ENCODE measurements at places on chromosomes 7 and 10.

DNA sequence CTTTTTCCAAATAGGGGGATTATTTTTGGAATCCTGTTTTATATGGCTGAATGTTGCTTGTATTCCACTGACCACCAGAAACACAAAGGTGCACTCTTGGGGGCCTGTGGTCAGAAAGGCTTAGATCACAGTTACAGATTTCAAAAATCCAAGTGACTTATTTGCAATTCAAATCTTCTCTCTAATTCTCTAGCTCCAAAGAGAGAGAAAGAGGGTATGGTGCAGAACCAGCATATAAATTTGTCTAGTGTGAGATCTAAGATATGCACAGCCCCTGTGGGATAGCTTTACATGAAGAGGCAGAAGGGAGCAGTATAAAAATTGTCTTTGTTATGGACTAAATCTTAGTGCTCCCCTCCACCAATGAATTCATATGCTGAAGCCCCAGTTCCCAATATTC, 1121.7 kb upstream of the CELF2 start:
- DNase-seq = no peak

DNA sequence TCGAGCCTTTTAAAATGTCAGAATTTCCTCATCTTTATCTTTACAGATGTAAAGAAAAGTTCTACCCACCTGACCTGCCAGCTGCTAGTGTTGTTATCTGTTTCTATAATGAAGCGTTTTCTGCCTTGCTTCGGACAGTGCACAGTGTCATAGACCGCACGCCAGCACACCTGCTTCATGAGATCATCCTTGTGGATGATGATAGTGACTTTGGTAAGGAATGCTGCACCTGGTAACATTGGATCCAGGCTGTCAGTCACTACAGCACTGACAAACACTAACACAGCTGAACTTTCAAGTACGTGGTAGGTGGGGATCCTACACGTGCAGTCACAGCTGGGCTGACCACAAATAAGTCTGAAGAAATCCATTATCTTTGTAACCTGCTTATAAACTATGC, 77.6 kb downstream of the GALNT11 start:
- no peak for DNase-seq

GRCh38 chr10:105063796-105064195, 422.7 kb downstream of the SORCS3 start:
- no peak for DNase-seq

DNA sequence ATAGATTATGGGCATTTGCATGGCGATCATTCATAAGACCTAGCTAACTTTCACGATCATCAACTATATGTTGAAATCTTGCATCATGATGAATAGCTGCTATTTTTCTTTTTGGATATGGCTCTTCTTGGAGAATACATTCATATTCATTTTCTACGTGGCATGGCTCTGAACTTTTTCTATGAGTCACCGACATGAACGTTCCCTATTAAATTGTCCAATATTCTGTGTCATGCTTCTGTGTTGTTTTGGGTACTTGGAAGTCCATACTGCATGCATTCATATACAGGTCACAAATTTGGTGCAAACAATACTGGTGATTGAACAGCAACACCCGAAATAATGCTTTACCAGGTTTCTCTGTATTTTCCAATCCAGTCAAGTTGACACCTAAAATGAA, 37.9 kb upstream of the ANKRD1 start:
- DNase-seq = no peak

GRCh38 chr7:151083071-151083823, at the start of gene TMUB1:
Gene TMUB1 (minus strand): TSS chr7:151083493. CDS start chr7:151082563, 930 bp downstream.
- DNase-seq = peak; percentile 74

DNA sequence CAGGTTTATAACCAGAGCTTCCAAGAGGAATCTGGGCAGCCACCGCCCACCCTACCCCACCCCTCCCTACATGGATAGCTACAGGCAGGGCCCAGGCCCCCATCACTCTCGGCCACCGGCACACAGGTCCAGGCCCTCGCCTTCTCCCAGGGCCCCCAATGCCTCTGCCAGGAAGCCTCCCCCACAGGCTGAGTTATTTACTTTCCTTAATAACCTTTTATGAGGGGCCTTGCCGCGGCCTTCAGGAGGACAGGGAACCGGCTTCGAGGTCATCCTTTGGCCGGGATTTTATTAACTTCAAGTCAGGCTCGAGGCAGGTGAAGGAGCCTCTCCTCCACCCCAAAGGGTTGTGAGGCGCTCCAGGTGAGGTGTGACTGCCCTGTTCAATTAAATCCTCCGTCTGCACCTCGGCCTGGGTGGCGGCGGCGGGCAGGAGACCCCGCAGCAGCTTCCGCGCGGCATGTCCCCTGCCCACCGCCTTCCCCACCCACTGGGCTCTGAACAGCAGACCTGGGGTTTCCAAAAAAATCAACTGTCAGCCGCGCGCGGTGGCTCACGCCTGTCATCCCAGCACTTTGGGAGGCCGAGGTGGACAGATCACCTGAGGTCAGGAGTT, 106.5 kb downstream of the MICALL2 start:
- DNase-seq = no peak

- DNase-seq = no peak
These were observed 25.3 kb upstream of the C10orf71 start for GRCh38 chr10:49273626-49274025.

DNA sequence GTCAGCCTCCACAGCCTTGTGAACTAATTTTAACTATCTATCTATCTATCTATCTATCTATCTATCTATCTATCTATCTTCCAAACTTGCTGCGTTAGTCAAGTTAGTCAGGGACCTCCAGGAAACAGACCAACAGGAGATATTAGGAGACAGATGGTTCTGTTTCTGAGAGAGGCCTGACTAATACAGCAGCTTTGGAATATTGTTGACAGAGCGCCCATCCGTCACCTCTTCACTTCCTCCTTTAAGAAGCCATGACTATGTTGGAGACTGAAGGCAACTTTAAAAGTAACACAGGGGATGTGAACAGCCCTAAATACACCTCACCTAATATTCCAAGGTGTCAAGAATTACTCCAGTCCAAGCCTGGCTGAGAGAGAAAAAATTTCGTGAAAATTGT, 280.9 kb upstream of the IGFBP3 start:
- no peak for DNase-seq

GRCh38 chr10:100998183-100998990, 1.2 kb upstream of the LZTS2 start:
- no peak for DNase-seq

DNA sequence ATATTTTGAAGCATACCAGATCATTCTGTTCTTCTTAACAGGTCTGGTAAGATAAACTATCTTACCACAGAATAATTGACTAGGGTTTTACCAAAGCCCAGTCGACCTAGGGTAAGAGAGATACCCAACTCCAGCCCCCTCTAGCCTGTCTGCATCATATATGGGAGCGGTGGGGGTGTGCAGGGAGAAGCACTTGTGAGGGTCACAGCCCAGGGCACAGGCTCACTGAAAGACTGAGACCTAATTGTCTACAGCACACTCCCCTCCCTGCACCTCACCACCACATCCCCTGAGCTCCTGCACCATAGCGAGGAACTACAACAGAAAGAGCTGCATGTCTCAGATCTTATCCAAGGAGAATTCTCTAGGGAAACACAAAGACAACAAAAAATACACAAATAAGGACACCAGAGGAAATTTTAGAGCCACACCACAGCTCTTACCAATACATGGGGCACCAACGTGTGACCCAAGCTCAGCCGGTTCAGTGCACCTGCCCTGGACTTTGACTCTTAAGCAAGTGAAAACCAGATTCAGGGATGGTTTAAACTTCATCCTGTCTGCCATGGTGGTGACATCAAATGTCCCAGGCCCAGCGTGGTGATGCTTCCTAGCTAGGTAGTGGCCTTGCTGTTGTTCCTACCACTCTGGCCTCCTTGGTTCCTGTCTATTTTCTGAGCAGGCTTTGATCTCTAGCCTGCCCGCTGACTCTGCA, 150.8 kb downstream of the HERPUD2 start:
- no peak for DNase-seq

DNA sequence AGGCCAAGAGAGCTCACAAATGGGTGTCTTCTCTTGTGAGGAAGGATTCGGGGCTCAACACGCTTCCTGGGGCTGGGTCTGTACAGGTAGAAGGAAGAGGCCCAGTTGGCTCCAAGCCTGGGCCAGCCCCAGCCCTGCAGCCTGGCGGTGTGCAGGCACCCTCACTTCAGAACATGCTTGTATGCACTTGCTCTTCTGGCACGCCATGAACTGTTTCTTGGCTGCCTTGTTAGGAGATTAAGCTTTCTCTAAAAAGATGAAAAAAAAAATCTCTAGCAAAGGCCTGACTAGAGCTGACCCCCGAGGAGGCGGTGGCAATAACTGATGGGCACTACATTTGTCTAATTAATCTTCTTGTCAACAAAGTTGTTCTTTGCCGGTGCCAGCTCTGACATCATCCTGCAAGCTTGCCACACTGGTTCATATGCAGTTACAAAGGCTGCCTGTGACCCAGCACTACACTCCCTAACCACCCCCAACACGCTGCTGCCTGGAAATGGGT, 94.7 kb downstream of the WDR11 start:
- no peak for DNase-seq

DNA sequence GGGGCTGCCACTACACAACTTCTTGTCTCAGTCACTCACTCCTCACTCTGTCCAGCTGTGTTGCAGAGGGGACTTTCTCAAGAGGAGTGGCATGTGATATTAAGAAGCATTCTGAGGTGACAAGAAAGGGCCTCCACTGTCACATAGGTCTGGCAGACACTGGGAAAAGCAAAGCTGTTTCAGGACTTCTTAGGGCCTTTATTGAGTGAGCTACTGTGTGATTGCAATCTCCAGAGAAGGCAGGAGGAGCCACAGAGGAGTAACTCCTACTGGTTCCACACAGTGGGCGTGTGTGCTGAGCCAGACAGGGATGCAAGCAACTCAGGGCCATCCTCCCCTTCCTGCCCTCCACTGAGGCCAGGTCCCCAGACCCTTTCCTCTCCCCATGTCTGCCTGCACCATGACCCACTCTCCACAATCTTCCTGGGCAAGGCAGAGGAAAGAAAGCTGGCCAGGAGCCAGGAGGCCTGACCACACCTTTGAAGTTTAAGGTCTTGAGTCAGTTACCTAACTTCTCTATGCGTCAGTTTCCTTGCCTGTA, 262.0 kb upstream of the ZMIZ1 start:
- no peak for DNase-seq

GRCh38 chr10:124709861-124710260, 34.3 kb downstream of the FAM53B start:
- DNase-seq = no peak

- DNase-seq = no peak
These were observed 344.5 kb downstream of the PCLO start for GRCh38 chr7:82818171-82818570.

- DNase-seq = no peak
These were observed 23.1 kb upstream of the PPIF start for GRCh38 chr10:79324032-79324695.

- no peak for DNase-seq
These were observed 560.1 kb downstream of the PARD3 start for GRCh38 chr10:34255035-34255434.

- DNase-seq = no peak
These were observed 1.6 kb downstream of the AKAP9 start for GRCh38 chr7:91942312-91942711.

DNA sequence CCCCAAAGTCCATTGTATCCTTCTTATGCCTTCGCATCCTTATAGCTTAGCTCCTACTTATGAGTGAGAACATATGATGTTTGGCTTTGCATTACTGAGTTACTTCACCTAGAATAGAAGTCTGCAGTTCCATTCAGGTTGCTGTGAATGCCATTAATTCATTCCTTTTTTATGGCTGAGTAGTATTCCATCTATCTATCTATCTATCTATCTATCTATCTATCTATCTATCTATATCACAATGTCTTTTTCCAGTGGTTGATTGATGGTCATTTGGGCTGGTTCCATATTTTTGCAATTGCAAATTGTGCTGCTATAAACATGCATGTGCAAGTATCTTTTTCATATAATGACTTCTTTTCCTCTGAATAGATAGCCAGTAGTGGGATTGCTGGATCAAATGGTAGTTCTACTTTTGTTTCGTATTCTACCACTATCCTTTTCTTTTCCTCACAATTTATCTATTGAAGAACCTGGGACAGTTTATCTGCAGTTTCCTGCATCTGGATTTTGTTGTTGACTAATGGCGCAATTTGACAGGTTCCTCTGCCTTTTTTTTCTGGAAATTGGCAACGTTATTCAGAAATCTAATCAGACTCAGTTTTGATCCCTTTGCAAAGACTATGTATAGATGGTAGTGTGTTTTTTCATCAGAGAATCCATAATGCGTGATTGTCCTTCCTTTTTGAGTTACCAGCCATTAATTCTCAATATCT, 287.2 kb downstream of the ARL4A start:
- no peak for DNase-seq

GRCh38 chr7:8291397-8292141, 29.6 kb upstream of the ICA1 start:
- DNase-seq = no peak

DNA sequence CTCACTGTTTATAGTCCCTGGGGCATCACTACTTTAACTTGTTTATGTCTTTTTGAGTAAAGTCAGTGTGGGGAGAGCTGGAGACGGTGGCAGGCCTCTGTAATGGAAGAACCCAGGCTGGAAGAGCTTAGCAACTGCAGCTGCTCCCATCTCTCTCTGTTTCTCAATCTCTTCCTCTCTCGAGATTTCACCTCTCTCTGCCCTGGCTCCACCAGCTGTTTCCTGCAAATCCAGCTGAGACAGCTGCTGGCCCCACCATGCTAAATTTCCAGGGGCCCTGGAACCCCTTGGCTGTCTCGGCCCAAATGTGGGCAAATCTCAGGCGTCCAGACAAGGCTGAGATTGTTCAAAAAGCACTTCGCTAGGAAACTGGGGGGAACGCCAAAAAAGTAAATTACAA, 25.8 kb upstream of the SLF2 start:
- DNase-seq = no peak

GRCh38 chr10:2985729-2986232, 81.6 kb upstream of the PFKP start:
- DNase-seq = no peak

DNA sequence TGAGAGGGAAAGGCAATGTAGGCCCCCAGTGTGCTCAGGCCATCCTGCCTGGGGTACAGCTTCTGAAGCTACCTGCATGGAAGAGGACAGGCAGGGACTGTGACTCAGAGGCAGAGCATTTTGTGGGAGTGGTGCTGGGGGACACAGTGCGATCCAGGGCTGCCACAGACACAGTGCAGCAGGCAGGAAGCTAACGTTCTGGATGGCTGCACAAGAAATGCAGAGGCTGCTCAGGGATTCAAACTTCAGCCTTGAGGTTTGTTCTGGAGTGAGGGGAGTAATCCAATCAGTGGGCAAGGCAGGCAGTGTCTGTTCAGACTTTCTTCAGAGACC, 648.0 kb upstream of the IGFBP3 start:
- DNase-seq = no peak

DNA sequence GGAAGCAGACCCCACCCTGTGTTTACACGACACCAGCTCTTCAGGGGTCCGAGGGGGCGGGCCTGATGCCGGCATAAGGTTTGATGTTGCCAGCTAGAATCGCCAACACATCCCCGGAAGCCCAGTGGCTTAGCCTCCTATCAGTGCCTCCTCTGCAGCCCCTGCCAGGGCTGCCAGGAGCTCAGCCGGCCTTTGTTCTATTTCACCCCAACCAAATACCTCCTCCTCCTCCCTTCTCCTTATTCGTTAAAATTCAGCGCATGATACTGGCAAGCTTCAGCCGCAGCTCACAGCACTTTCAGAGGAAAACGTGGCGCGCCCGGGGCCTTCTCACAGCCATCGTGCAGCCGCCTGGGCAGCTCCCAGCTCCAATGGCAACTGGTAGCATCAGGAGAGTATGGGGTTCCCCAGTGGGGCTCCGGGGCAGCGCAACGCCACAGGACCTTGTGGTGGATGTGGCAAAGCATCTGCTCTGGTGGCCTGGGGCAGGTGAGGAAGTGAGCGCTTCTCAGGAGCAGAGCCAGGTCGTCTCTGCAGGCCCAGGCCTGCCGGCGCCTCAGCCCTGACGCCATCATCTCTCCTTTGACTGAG, 176.4 kb upstream of the RHEB start:
- DNase-seq = no peak

All from stimulated activated CD8-positive, alpha-beta memory T cell treated with anti-CD3 and anti-CD28 coated beads, Interleukin-4, amount 100 ng/mL, for 1 hour (primary cell).